ENCODE measurements at places on chromosomes 6 and 20.

GRCh38 chr6:16136621-16137450 lies 8.0 kb downstream of the MYLIP start:
- no peak for DNase-seq

- DNase-seq = no peak
Measured at GRCh38 chr20:12047838-12048432, 130.2 kb downstream of the BTBD3 start.

GRCh38 chr20:19789446-19789845 lies 31.4 kb downstream of the RIN2 start:
- DNase-seq = no peak

DNA sequence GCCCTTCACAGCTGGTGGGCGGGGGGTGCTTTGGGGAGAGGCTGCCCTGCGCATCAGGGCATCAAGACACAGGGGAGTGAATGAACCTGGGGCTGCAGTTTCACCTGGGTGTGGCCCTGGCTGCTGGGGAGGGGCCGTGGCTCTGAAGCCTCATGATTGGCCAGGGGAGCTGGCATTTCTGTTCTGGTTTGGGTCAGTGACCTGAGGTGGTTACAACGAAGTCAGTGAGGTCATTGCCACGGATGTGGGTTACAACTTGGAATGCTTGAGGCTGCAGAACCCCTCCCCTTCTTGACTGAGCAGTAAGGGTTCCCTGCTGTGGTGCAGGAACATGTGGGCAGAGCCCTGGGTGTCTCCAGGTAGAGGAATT lies 3.0 kb downstream of the TCEA2 start:
- DNase-seq = no peak

DNA sequence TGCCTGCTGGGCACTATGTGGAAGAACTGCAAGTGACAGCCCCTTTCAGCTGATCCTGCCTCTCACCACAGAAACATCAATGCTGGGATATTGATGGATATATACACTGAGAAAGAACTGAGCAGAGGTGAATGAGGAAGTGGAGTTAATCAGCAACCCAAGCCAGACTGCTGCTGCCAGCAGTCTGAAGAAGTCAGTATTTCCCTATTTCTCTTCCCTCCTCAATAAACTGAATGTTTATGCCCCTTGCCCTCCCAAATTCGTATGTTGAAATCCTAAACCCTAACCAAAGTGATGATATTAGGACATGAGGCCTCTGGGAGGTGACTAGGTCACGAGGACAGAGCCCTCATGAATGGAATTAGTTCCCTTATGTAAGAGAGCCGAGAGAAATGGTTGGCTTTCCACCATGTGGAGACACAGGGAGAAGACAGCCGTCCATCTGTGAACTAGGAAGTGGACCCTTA lies 76.3 kb downstream of the CDK19 start:
- DNase-seq = peak; percentile 53

GRCh38 chr6:14476793-14477531 lies 359.4 kb downstream of the CD83 start:
- DNase-seq = peak; percentile 35

DNA sequence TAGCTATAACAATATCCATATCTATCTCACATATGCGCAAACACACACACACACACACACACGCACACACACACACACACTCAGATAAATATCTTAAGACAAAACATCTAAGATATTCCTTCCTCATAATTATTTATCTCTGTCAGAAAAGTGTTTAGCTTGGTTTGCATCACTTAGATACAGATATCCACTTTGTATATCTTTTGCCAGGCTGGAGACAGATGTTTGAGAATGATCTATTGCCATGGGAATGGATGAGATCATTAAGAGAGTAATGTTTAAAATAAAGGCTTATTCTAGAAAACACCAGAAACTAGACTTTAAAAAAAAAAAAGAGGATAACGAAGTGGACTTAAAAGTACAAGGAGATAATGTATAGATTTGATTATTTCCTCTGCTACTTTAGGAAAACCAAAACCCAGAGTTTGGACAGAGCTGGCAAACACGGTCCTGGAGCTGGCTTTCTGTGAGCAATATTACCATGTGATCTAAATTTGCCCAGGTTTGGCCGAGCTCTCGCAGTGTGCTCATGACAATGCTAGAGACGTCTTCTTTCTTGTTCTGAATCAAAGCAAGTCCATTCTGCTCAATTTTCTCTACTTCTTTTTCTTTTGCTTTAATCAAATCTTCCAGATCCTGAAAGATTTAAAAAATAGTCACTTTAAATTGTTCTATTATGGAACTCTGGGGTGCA lies 411.8 kb downstream of the SYNE1 start:
- DNase-seq = no peak

DNA sequence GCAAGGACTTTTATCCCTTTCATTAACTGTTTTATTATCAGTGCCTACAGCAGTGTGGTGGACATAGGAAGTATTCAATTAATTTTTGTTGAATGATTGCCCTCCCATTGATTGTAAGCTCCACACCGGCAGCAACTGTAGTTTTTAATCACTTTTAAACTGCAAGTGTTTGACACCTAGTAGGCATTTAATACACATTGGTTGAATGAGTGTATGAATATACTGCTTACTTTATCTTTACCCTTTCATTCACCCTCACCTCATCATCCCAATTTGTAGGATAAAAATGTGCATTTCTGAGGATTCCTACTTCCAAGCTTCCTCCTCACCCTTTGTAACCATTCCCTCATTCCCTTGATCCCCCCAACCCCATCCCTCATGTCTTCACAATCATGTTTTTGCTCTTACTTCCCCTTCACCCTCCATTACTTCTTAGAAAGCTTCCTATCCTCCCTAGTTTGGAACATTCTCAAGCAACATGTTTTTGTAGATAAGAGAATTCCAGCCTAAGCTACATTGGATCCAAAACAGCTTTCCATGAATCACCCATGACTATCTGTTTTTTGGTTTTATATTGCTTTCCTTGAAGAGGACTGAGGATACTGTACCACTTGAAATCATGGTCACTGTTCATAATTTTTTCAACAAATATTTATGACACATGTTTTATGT lies 955 bp upstream of the SLC26A8 start:
- DNase-seq = no peak

DNA sequence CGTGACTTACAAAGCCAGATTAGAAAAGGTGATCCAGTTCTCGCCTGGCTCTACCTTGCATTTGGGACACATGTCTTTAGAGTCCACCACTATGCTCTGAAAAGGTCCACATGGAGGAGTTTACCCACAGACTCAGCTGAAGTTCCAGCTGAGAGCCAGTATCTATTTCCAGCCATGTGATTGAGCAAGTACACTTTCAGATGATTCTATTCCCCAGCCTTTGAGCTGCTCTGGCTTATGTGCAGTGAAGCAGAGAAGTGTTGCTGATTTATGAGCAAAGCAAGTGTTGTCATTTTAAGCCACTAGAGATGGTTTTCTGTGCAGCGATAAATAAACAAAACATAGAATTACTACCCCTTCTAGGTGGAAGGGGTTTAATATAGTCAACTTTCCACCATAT lies 520.8 kb upstream of the RNF217 start:
- no peak for DNase-seq

DNA sequence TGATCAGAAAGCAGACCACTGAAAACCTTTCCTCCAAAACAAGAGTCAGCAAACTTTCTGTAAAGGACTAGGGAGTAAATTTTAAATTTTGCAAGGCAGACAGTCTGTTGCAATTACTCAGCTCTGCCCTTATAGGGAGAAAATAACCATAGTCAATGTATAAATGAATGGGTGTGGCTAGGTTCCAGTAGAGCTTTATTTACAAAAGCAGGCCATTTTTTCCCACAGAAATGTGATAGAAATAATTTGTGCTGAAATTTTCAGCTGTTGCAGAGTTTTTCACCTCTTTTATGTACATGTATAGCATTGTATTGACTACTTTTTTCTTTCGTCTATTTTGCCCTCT lies 7.7 kb downstream of the AMD1 start:
- DNase-seq = no peak

GRCh38 chr6:42409581-42409980 lies 42.1 kb downstream of the TRERF1 start:
- DNase-seq = no peak

GRCh38 chr20:11847827-11848226 lies 69.9 kb upstream of the BTBD3 start:
- no peak for DNase-seq

DNA sequence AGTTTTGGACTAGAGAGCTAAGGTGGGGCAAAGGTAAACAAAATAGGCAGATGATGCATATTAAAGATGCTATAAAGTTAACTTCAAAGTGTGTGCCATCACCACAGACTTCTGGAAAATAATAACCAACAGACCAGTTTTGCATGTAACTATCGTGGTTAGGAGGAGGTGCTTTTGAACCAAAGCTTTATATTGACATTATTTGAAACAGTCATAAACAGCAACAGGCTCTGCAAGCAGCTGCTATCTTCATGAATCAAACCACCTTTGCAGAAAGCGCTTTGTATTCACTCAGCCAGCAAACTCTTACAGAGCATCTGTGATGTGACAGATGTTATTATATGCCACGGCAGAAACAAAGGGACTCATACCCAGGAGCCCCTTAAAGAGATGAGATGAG lies 81.9 kb downstream of the CRYBG1 start:
- no peak for DNase-seq

DNA sequence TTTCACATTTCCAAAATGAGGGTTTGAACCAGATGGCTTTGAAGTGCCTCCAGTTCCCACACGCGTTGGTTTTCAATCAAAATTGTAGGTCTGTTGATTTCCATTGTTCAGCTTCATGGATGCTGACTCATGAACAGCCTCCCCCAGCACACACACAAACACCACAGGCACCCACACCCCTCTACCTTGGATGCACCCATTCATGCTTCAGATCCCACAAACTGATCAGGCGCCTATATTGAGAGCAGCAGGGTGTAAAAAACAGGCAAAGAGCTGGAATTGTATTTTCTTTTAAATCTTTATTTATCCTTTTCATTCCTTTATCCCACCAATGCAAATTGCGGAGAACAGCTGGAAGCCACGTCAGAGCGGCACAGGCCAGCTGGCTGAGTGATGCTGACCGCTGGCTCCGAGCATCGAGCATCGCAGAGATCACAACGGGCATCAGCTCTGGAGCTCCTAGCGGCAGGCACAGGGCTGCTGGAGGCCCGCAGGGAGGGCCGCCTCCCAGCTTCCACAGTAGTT lies 29.3 kb upstream of the TBC1D7 start:
- DNase-seq = no peak

DNA sequence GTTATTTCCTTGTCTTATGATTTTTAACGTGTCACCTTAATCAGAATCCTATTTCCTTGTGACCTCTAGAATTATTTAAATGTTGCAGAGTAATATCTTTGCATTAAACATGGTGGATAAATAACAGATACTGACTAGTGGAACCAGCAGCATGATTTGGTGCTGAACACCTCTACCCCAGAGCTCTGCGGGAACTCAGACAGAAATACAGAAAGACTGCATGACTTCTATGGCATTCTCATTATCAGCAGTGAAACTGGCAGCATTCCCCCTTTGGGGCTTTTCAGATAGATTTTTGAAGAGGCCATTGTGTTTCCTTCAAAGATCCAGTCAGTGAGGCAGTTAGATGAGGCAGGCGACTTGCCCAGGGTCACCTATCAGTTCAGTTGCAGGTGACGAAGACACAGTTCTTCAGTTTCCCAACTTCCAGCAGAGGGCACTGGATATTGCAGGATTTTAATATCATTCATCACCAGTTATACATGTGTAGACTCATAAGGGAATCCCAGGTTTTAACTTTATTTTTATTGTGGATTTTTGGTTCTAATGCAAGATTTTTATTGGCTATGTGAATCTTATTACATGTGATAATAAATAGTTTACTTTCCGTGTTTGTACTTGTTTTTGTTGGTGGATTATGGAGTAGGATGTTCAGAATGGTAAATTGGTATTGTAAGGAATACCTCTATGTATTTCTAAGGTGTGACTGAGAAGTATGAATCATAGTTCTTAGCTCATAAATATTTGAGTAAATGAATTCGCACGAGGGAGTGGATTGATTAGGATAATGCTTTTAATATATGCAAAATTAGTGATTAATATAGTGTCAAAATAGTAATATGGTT lies 81.3 kb downstream of the AFDN start:
- peak; percentile 30 for DNase-seq

- no peak for DNase-seq
Measured at GRCh38 chr20:57787151-57787989, 77.6 kb upstream of the PMEPA1 start.

DNA sequence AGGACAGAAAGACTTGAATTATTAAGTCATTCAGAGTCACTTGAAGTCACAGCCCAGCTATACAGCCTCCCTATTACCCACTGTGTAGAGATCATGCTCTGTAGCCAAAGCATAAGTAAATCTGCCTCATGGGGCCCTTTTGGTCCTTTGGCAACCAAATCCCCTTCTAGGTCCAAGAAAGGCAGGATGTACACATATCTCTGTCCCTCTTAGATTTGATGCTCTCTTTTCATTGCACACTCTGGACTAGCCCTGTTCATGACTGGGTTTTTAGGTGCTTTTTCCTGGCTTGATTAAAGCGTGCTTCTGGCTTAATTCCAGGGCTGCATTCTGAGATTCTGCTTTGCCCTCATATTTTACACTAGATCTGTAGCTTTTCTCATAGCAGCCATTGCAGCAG lies 296.8 kb downstream of the TENT5A start:
- DNase-seq = no peak

- no peak for DNase-seq
Measured at GRCh38 chr20:46343348-46343974, 35.2 kb upstream of the CDH22 start.

DNA sequence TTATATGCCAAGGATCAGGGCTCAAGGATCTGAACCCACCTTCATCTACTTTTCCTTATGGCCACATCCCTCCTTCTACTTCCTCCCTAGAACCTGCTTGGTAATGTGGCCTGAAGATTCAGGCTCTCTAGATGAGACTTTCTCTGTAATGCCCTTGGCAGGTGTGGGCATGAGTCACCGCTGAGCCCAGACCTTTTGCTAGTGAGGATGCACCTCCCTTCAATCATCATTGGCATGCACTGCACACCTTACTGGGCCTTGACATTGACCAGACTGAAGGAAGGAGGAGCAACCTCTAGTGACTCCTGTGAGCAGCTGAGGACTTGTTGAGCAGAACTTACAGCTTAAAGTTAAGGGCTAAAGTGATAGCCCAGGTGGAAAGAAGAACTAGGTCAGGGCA lies 405.3 kb downstream of the MAFB start:
- no peak for DNase-seq

- DNase-seq = no peak
Measured at GRCh38 chr20:61002090-61002489, 250.0 kb upstream of the CDH4 start.

DNA sequence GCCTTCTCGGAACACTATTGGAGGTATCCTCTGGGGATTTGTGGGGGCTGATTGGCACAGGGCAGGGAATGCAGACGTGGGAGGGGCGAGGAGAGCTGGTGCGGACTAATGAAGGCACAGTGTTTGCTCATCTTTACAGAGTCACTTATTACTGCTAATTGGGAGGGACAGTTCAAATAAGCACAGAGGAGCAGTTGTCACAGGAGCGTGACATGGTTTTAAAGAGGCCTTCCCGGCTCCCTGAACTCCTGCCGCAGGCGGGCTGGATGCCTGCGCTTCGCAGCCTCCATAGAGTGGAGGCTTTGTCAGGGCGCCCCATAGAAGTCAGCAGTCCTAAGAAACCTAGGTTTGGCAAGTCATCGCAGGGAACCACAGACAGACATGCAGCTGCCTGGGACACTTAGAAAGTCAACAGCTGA lies 149.6 kb downstream of the LINC00237 start:
- DNase-seq = no peak
